ENCODE measurements at places on chromosomes 1 and 21. TPM values are rescaled to one million over a fixed set of nuclear protein-coding genes. Genes with fewer than 3 reads are reported as not detected.

The WDR64 gene
- polyA plus RNA-seq = 0.37 TPM

The GPR37L1 gene
- polyA plus RNA-seq = 0.08 TPM

The ARHGEF10L gene
- 23.2 TPM for polyA plus RNA-seq

The TMPRSS3 gene
- polyA plus RNA-seq = not detected

The DYNLT4 gene
- polyA plus RNA-seq = 0.24 TPM

The AIRE gene
- not detected for polyA plus RNA-seq

The LMNA gene
- polyA plus RNA-seq = 298 TPM

The MYBPH gene
- polyA plus RNA-seq = 278 TPM

The TACSTD2 gene
- polyA plus RNA-seq = 0.14 TPM

The S100A16 gene
- 43.0 TPM for polyA plus RNA-seq

The SMIM1 gene
- 3.1 TPM for polyA plus RNA-seq

The USH2A gene
- polyA plus RNA-seq = 0.05 TPM

The INAVA gene
- polyA plus RNA-seq = 2.0 TPM

The CFHR4 gene
- not detected for polyA plus RNA-seq

The ERG gene
- polyA plus RNA-seq = 16.4 TPM

The GDAP2 gene
- 7.2 TPM for polyA plus RNA-seq

The DFFB gene
- polyA plus RNA-seq = 4.6 TPM

The FALEC gene
- 1.1 TPM for polyA plus RNA-seq

The SSX2IP gene
- polyA plus RNA-seq = 13.5 TPM

The LINGO4 gene
- 0.47 TPM for polyA plus RNA-seq

The PTPN14 gene
- 14.1 TPM for polyA plus RNA-seq

The OR2W3 gene
- 0.49 TPM for polyA plus RNA-seq

The PKP1 gene
- 4.6 TPM for polyA plus RNA-seq

The B4GALT3 gene
- 22.2 TPM for polyA plus RNA-seq

The NUP133 gene
- 29.7 TPM for polyA plus RNA-seq

The HENMT1 gene
- 21.4 TPM for polyA plus RNA-seq

The B3GALT6 gene
- polyA plus RNA-seq = 16.3 TPM

The EYA3 gene
- polyA plus RNA-seq = 16.5 TPM

The TRABD2B gene
- polyA plus RNA-seq = 3.8 TPM

The LCE2C gene
- polyA plus RNA-seq = not detected

The OR2L2 gene
- polyA plus RNA-seq = 0.06 TPM

The RGS1 gene
- 1.8 TPM for polyA plus RNA-seq

The ADORA3 gene
- polyA plus RNA-seq = 0.40 TPM

The C1QC gene
- 23.9 TPM for polyA plus RNA-seq

The SLAMF1 gene
- polyA plus RNA-seq = 0.05 TPM

The NSUN4 gene
- polyA plus RNA-seq = 14.3 TPM

The ANXA9 gene
- 2.5 TPM for polyA plus RNA-seq
